ENCODE measurements at places on chromosomes 5 and 9. TPM values are rescaled to one million over a fixed set of nuclear protein-coding genes. Genes with fewer than 3 reads are reported as not detected.

- peak; percentile 62 for DNase-seq
These were observed 141.0 kb downstream of the CDK5RAP2 start for GRCh38 chr9:120438836-120439546.

- DNase-seq = no peak
These were observed 9.5 kb downstream of the ARSK start for GRCh38 chr5:95564450-95564849.

- DNase-seq = no peak
These were observed 335.6 kb upstream of the CLINT1 start for GRCh38 chr5:158194561-158194976.

DNA sequence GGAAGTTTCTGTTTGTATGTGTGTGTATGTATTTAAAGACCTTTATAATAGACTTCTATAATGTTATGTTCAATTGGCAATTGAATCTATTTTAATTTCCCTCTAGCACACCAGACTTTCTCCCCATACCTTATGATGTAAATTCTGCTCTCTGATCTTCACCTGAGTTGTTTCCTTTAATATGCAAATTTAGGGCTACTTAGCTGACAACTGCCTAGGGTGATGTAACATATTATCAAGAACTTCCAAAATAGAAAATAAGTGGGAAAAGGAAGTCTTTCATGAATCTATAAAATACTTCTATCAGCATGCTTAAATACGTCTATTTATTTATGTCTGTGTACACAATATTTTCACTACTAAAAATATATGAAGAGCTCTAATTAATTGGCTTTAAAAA is 923.5 kb upstream of the CDH10 start:
- no peak for DNase-seq

- DNase-seq = no peak
These were observed 218.7 kb downstream of the TRPM3 start for GRCh38 chr9:70902692-70903131.

DNA sequence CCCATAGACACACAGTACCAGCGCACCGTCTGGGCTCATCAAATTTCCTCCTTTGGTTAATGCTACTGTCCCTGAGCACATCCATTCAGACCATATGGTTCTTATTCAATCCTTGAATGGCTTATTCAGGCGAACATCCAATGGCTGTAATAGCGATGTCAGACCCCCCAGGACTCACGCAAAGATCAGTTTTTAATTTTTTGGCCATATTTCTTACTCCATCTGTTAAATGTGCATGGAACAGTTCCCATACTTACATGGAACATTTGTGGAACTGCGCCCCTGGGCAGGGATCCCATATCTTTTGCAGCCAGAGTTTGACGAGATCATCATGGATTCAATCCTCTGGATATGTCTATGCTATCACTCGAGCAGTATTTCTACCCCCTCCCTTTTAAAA is 213.2 kb downstream of the ADAMTS6 start:
- no peak for DNase-seq

The DIPK1B gene
- 48.9 TPM for total RNA-seq

The IRX2 gene
- 63.2 TPM for total RNA-seq

The DMRT3 gene
- total RNA-seq = not detected

Data from WTC11 (cell line).